ENCODE measurements at places on chromosomes 2 and 18. TPM values are rescaled to one million over a fixed set of nuclear protein-coding genes. Genes with fewer than 3 reads are reported as not detected.

GRCh38 chr2:146323564-146323963, 1521.3 kb upstream of the ACVR2A start:
- no peak for DNase-seq
- peaks cover 7% of the 10 kb centered on the region for H3K4me1 ChIP-seq
- H3K27me3 ChIP-seq = peaks cover 2% of the 10 kb centered on the region

DNA sequence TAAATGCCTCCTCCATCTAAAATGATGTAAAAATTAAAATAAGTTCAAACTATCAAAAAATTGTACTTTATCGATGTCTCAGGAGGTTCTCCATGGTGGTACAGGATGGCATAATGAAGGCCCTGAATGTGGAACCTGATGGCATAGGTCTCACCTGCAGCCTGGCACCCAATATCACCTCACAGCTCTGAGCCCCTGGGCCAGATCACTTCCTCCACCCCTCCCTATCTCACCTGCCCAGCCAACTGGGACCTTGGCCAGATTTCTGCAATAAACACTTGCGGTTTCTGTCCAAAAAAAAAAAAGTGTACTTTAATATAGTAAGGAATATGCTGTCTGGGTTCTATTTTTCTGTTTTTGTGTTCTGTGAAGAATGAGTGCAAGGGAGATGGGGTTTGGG, 6.7 kb upstream of the RBM45 start:
- H3K36me3 ChIP-seq = no peaks in the 10 kb centered on the region
- no peaks in the 10 kb centered on the region for H3K4me1 ChIP-seq
- peaks cover 5% of the 10 kb centered on the region for H3K27me3 ChIP-seq
- no peak overlapping the region for H3K27ac ChIP-seq
- H3K4me3 ChIP-seq = no peak overlapping the region

DNA sequence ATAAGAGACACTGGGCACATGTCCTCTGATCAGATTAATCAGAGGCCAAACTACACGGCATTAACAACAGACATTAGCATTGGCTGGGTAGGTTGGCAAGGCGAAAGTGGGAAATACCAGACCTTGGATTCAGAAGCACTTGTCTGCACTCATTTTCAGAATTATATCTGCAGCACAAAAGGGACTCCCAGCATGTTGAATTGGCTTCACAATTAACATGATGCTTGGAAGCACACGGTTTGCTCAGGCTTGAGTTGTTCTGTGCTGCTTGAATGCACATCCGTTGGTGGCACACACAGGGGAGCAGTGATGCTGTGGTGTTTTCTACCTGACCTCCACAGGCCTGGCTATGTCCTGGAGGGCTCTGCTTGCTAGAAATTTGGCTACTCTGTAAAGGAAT, 83.9 kb downstream of the ACTR3 start:
- no peak overlapping the region for H3K4me3 ChIP-seq
- H3K27ac ChIP-seq = no peak overlapping the region
- no peaks in the 10 kb centered on the region for H3K27me3 ChIP-seq

DNA sequence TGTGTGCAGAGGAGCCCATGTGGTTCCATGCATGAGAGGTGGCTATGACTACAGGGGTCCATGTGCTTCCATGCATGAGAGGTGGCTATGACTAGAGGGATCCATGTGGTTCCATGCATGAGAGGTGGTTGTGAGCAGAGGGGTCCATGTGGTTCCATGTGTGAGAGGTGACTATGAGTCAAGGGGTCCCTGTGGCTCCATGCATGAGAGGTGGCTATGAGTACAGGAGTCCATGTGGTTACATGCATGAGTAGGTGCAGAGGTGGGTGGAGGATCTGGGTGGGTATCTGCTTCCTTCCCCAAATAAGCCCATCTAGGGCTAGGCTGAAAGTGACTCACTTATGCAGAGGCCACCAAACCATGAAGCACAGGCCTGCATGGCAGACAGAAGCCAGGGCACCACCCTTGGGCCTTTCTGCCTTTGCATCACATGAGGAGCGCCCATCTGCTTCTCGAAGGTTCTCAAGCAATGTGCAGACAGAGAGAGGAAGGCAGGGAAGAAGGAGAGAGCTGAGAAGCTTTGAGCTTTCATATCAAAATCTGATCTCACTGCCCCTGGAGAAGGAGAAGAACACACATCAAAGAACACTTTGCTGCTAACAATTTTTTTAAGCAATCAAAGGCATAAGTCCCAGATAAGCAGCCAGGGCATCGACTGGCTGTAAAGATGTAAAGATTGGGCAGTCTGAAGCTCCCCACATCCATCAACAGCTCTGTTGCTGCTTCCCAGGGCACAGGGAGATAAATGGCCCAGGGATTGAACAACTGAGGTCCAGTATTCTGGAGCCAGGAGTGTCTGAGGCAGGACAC, 137.6 kb downstream of the TNS1 start:
- H3K27me3 ChIP-seq = no peaks in the 10 kb centered on the region
- no peak overlapping the region for H3K27ac ChIP-seq
- no peaks in the 10 kb centered on the region for H3K4me1 ChIP-seq
- H3K36me3 ChIP-seq = no peaks in the 10 kb centered on the region
- H3K4me3 ChIP-seq = no peak overlapping the region

CAD gene
- 6.9 TPM for polyA plus RNA-seq

GRCh38 chr2:219661955-219662395, 34.5 kb downstream of the SLC4A3 start:
- no peaks in the 10 kb centered on the region for H3K36me3 ChIP-seq
- H3K4me1 ChIP-seq = no peaks in the 10 kb centered on the region
- peaks cover 1% of the 10 kb centered on the region for H3K27me3 ChIP-seq
- no peak overlapping the region for H3K4me3 ChIP-seq

GALR1 gene
- not detected for polyA plus RNA-seq

DNA sequence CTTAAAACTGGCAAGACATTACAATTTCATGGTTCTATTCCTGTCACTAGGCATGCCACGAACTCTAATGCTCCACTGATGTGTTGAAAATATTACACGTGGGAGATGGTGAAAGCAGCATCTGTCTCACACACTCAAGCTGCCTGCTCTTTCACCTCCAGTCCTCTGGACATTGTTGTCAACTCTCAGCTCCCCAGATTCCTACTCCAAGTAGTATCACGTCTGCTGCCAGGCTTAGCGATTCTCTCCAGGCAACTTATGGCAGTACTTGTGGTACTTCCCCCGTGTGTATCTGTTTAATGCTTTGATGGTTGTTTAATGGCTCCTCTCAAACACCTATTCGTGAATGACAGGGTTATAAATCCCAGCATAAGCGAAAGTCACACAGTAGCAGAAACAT, 103.8 kb downstream of the TMEFF2 start:
- H3K27me3 ChIP-seq = no peaks in the 10 kb centered on the region
- H3K36me3 ChIP-seq = no peaks in the 10 kb centered on the region
- H3K27ac ChIP-seq = no peak overlapping the region

- no peak overlapping the region for H3K27ac ChIP-seq
- H3K4me3 ChIP-seq = no peak overlapping the region
- no peaks in the 10 kb centered on the region for H3K4me1 ChIP-seq
- H3K27me3 ChIP-seq = no peaks in the 10 kb centered on the region
Measured at GRCh38 chr2:189265696-189266320, 86.2 kb upstream of the COL5A2 start.

TRIM54 gene
- 0.48 TPM for polyA plus RNA-seq

DNA sequence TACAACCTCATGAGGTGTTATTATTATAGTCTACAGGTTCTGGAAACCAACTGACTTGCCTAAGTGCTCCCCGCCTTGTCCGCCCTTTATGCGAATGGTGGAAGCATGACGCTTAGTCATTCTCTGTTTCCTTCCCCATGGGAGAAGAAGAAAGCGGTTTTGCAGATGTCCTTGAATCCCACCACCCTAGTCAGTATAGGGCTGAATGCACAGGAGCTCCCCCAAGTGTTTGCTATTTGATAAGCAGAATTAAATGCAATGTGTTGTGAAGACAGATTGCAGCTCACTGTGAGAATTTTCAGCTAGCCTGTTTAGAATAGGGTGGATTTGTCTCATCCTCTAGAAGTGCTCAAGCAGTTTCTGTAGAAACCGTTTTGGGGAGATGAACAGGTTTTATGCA, 652.0 kb downstream of the DCC start:
- H3K4me1 ChIP-seq = no peaks in the 10 kb centered on the region
- no peak overlapping the region for H3K27ac ChIP-seq
- no peak overlapping the region for H3K4me3 ChIP-seq
- DNase-seq = no peak
- peaks cover 2% of the 10 kb centered on the region for H3K27me3 ChIP-seq

CD207 gene
- 0.20 TPM for polyA plus RNA-seq

- H3K4me1 ChIP-seq = no peaks in the 10 kb centered on the region
- peaks cover 3% of the 10 kb centered on the region for H3K36me3 ChIP-seq
- H3K4me3 ChIP-seq = no peak overlapping the region
- peaks cover 1% of the 10 kb centered on the region for H3K27me3 ChIP-seq
Measured at GRCh38 chr18:22309191-22309590, 108.5 kb downstream of the CTAGE1 start.

DOK1 gene
- 18.4 TPM for polyA plus RNA-seq

GRCh38 chr18:70329071-70329470, 40.2 kb downstream of the SOCS6 start:
- no peak overlapping the region for H3K27ac ChIP-seq
- H3K4me3 ChIP-seq = no peak overlapping the region
- DNase-seq = no peak
- H3K27me3 ChIP-seq = no peaks in the 10 kb centered on the region
- H3K4me1 ChIP-seq = peaks cover 42% of the 10 kb centered on the region

GRCh38 chr2:83782122-83782521, 677.0 kb downstream of the SUCLG1 start:
- no peak overlapping the region for H3K4me3 ChIP-seq
- peaks cover 3% of the 10 kb centered on the region for H3K27me3 ChIP-seq
- H3K36me3 ChIP-seq = no peaks in the 10 kb centered on the region
- H3K27ac ChIP-seq = no peak overlapping the region
- H3K4me1 ChIP-seq = no peaks in the 10 kb centered on the region
- no peak for DNase-seq

GRCh38 chr2:97848306-97848705, 134.9 kb downstream of the ZAP70 start:
- DNase-seq = no peak
- H3K36me3 ChIP-seq = no peaks in the 10 kb centered on the region
- no peak overlapping the region for H3K4me3 ChIP-seq
- H3K4me1 ChIP-seq = peaks cover 45% of the 10 kb centered on the region

DNA sequence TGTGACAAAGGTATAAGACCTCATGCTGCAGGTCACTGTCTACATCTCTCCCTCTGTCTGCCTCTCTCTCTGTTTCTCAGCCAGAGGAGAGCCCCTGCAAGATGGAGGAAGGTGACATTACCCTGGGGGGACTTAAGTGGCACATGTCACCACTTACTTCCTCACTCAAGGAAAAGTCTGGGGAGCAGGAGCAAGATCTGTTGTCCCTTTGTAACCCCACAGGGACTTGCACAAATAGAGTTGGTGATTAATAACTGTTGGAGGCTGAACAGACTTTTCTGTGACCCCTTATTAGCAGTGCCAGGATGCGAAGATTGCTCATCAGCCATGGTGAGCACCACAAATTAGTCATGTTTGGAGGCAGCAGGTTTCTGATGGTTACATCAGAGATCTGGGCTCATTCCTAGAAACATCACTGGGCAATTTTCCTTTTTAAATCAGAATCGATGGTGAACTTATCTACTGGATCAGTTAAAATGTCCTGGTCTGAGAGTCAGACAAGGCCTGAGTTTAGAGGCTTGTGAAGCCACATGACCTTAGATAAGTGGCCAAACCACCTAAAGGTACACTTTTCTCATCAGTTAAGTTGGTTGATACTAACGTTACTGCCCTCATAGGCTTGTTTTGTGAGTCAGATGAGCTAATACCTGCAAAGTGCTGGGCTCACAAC, 81.2 kb upstream of the LTBP1 start:
- no peak overlapping the region for H3K27ac ChIP-seq
- H3K4me3 ChIP-seq = no peak overlapping the region
- no peak for DNase-seq
- no peaks in the 10 kb centered on the region for H3K36me3 ChIP-seq
- H3K4me1 ChIP-seq = peaks cover 29% of the 10 kb centered on the region

DNA sequence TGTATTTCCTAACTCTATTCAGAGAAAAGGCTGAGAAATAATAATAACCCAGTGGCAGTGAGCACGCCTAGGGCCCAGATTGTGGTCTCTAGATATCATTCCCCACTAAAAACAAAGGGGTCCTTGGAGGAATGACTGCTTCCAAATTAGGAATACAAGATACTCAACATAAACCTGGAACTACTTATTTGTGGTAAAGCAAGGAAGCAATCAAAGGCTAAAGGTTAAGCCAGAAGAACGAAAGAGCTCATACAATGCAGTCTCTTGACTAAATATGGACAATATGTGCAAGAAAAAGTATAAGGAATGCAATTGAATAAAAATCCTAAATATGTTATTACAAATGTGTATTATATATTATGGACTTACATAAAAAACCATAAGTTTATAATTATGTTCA, 253.5 kb upstream of the NRP2 start:
- H3K4me1 ChIP-seq = no peaks in the 10 kb centered on the region
- H3K4me3 ChIP-seq = no peak overlapping the region
- H3K36me3 ChIP-seq = no peaks in the 10 kb centered on the region
- DNase-seq = no peak

DNA sequence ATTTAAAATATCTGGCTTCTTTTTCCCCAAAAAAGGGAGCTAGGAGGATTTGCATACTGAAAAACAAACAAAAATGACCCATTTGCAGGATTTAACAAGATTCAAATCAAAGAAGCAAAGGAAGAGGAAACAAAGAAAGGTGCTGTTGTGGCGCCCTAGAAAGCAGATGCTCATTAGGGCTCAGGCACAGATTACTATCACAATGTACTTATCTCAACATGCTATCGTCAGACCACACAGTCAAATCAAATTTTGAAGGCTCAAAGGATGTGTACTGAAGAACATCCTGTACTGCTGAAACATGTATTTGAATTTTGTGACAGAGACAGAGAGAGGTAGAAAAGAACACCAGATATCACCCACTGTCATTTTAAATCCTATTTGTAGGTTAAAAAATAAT, 10.9 kb downstream of the RBMS1 start:
- peaks cover 1% of the 10 kb centered on the region for H3K27me3 ChIP-seq
- H3K27ac ChIP-seq = peak overlapping the region; percentile 48
- no peak for DNase-seq
- H3K36me3 ChIP-seq = no peaks in the 10 kb centered on the region
- H3K4me1 ChIP-seq = peaks cover 14% of the 10 kb centered on the region

- H3K27me3 ChIP-seq = no peaks in the 10 kb centered on the region
- H3K27ac ChIP-seq = no peak overlapping the region
- H3K4me1 ChIP-seq = no peaks in the 10 kb centered on the region
- DNase-seq = no peak
- H3K36me3 ChIP-seq = no peaks in the 10 kb centered on the region
- H3K4me3 ChIP-seq = no peak overlapping the region
Measured at GRCh38 chr2:204024503-204024902, 87.9 kb downstream of the ICOS start.

VWC2L gene
- not detected for polyA plus RNA-seq

RGPD3 gene
- polyA plus RNA-seq = not detected

- H3K4me1 ChIP-seq = no peaks in the 10 kb centered on the region
- no peaks in the 10 kb centered on the region for H3K27me3 ChIP-seq
Measured at GRCh38 chr2:167103028-167103756, 214.9 kb downstream of the XIRP2 start.

LRRC30 gene
- not detected for polyA plus RNA-seq

DNA sequence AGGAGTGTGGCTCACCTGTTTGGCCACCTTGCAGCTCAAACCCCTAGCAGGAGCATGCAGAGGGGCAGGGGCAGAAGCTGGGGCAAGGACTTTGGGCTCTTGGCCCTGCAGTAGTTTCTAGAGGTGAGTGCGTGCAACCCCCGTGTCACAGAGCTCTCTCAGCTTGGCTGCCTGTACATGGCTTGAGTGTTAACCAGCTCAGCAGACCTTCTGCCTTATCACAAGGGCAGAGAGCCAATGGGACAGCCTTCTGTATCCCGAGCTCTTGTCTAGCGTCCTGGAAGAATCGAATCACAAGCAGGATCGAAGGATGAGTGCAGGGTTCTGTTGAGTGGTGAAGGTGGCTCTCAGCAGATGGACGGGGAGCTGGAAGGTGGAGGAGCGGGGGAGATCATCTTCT, 120.3 kb upstream of the TMEM18 start:
- no peaks in the 10 kb centered on the region for H3K27me3 ChIP-seq
- H3K4me1 ChIP-seq = no peaks in the 10 kb centered on the region
- no peak overlapping the region for H3K27ac ChIP-seq
- H3K36me3 ChIP-seq = no peaks in the 10 kb centered on the region
- no peak for DNase-seq

NDUFAF7 gene
- polyA plus RNA-seq = 5.9 TPM
